ENCODE measurements at places on chromosomes 3 and 15. TPM values are rescaled to one million over a fixed set of nuclear protein-coding genes. Genes with fewer than 3 reads are reported as not detected.

KBTBD13 gene
- polyA plus RNA-seq: 1.6 TPM

RAD51 gene
- 15.3 TPM for polyA plus RNA-seq

MKRN2 gene
- polyA plus RNA-seq: 41.9 TPM

CCR4 gene
- 2.1 TPM for polyA plus RNA-seq

NCEH1 gene
- 3.7 TPM for polyA plus RNA-seq

CHRD gene
- polyA plus RNA-seq: 15.4 TPM

EEF1AKMT4 gene
- 2.5 TPM for polyA plus RNA-seq

ROPN1B gene
- polyA plus RNA-seq: 1.1 TPM

DOCK3 gene
- polyA plus RNA-seq: 2.4 TPM

GOLGA8R gene
- 12.0 TPM for polyA plus RNA-seq

MYZAP gene
- 67.2 TPM for polyA plus RNA-seq

GUCA1C gene
- polyA plus RNA-seq: not detected

TM4SF1 gene
- polyA plus RNA-seq: 135 TPM

KLHL40 gene
- polyA plus RNA-seq: not detected

MESP1 gene
- polyA plus RNA-seq: 0.12 TPM

MTFMT gene
- 18.7 TPM for polyA plus RNA-seq

STRIT1 gene
- polyA plus RNA-seq: 0.30 TPM

KY gene
- 1.9 TPM for polyA plus RNA-seq

OCA2 gene
- 19.4 TPM for polyA plus RNA-seq

NUP210 gene
- 18.6 TPM for polyA plus RNA-seq

DGKG gene
- polyA plus RNA-seq: 4.8 TPM

GOLGA6A gene
- 0.08 TPM for polyA plus RNA-seq

UBA3 gene
- 106 TPM for polyA plus RNA-seq

UBAP1L gene
- polyA plus RNA-seq: 7.1 TPM

Data from right lung (tissue), 10 donors.